ENCODE measurements at places on chromosomes 6 and 20.

- no peak for ATAC-seq
Measured at GRCh38 chr20:57881466-57882385, 171.9 kb upstream of the PMEPA1 start.

- no peak for ATAC-seq
Measured at GRCh38 chr6:111939902-111940301, 66.7 kb upstream of the FYN start.

DNA sequence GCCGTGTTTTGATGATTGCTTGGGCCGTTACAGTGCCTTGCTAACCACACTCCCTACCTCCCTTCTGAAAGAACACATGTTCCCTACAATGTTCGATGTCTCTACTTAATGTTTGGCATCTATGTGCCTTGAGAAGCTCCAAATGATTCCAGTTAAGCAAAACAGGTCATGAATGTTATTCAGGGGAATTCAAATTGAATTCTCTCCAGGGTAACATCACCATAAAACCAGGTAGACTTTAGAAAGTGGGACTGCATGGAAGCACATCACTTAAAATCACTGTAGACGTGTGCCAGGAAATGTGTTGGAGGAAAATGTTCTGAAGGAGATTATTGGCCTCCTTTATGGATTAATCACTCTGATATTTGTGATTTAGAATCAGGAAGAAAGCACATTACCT lies 128.1 kb downstream of the ADAT2 start:
- no peak for ATAC-seq

GRCh38 chr20:19621072-19621471 lies 137.0 kb upstream of the RIN2 start:
- ATAC-seq: no peak

GRCh38 chr6:12911427-12911826 lies 194.9 kb downstream of the PHACTR1 start:
- ATAC-seq: no peak

DNA sequence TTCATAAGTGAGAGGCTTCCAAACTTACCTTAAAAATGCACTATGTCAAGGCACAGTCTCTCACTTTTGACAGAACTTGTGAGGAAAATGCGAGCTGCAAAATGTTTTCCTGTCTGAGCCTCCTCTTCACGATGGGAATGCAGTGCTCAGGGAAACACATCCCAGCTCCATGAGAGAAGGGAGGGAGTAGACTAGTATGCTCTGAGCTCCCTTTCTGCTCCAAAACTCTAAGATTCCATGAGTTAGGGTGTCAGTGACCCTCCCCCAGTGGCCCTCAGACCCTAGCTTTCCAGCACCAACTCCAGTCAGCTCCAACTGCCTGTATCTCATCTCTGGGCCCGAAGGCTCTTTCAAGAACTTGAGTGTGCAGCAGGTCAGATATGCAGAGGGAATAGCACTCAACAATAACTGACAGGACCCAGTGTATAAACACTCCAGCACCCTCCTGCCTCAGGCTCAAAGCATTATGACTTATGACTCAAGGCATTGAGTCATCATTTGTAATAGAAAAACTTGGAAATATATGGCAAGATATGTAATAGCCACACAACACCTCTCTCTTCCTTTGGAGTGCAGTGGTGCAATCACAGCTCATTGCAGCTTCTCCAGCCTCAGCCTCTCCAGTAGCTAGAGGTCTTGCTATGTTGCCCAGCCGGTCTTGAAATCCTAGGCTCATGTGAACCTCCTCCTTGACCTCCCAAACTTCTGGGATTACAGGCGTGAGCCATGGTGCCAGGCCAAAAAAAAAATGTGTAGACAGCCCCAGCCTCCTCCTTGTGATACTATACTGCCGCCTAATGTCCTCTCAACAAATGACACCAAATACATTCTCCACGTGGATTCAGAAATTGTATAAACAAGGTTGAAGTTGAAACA lies 16.7 kb upstream of the ENTPD6 start:
- no peak for ATAC-seq

DNA sequence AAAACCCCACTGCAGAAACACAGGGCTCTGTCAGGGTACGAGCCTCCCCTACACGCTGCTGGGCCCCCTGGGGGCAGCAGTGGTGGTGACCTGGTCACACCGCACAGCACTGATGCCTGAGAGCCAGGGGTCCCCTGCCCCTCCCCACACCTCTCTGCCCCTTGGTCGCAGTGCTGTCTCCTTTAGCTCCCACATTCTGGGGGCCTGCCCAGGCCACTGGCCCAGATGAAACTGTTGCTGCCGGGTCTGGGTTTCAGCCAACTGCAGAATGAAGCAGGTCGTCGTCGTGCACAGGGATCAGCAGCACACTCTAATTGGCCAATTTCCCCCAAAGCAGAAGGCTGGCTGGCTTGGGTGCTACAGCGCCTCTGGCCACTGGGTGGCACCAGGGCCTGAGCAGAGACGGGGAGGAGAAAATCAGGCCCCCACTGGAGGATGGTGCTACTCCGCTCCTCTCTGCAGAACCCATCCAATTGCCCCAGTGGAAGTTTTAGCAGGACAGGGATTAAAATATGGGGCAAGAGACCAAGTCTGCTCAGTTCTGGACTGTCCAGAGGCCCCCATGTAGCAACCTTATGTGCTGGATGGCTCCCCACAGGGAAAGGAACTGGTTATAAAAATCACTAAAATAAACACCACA lies 26.1 kb downstream of the DIDO1 start:
- ATAC-seq: peak; percentile 94

DNA sequence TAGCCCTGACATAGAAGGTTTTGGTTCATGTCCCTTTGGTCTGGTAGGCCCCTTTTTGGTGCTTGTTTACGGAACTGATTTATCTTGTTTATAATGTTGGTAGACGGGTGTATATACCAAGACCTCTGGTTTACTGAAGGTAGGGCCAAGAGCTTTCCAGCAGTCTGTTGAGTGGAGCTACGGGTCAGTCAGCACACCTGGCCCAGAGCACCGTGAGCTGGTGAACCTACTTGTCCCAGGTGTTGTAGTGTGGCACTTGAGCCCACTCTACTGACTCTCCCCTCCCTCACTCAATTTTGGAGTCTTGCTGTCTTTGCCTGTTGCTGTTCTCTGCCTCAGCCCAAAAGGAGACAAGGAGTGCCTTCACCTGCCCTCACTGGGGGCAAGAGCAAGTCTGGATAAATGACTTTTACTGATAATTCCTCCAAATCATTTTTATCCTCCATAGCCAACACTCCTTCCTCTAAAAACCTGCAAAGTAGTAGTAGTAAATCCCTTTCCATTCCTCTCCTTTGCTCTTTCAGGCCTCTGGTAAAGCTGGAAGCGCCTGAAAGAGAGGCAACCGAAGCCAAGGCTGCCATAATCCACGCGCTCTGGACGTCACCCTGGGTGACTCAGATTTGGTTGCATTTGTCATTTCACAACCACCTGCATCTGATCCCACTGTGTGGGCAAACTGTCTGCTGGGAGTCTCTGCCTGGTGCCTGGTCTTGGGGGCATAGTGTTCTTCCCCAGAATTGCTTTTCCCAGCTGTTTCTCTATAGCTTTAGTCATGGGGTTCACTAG lies 22.2 kb downstream of the RREB1 start:
- ATAC-seq: peak; percentile 72

DNA sequence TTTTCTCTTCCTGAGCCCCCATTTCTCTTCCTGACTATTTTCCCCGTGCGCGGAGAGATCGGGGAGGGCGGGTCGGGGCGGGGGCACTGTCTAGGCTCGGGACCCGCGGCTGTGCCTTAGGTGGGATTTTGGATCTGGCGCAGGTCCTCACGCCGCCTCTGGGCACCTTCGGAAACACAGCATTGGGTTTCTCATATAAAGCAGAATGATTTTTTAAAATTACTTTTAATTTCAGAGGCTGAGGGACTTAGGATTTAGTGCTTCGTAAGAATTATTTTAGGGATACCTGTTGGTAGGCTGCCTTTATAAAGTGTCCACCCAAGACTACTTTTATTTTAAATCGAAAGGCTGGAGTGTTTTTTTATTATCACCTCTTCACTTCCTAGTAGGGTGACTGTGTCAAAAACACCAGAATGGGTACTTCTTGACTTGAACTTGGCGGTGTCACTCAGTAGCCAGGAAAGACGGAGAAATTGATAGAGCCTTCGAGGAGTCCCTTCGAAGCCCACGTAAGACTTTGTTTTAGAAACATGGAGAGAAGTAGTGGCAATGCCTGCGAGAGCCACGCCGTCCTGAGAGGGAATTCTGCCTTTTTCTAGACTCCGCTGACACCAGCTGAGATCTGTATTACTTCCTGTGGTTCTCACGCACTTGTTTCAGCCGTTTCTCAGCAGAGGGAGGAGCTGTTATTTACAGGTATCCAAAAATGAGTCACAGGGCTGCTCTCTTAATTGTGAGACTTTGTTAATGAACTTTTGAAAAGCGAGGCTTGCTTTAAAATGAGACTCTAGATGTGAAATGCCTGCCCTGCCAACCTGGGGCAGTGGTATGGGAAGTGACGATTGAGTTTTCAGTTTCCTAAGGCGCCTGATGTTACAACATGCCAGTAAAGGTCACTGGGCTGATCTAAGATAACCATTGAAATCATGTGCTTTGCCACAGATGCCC lies 667 bp downstream of the STX11 start:
- peak; percentile 78 for ATAC-seq

DNA sequence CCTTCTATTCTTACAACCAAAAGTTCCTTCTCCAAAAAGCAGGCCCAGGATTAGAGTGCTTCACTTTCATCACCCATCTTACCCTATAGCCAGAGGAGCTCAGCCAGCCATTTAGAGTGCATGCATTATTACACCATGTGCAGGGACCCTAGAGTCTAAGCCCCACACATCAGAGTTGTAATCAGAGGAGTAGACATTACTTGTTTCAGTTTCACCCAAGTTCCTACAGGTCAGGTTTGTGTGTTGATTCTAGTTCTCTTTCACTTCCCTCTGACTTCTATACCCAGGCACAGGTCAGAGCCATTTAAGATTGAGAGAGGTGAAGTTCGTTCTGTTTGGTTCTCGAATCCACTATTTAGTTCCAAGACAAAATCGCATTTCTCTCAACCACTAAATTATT lies 16.3 kb upstream of the ARFGEF3 start:
- ATAC-seq: peak; percentile 63

- no peak for ATAC-seq
Measured at GRCh38 chr6:137039010-137039409, 5.8 kb downstream of the IL20RA start.

DNA sequence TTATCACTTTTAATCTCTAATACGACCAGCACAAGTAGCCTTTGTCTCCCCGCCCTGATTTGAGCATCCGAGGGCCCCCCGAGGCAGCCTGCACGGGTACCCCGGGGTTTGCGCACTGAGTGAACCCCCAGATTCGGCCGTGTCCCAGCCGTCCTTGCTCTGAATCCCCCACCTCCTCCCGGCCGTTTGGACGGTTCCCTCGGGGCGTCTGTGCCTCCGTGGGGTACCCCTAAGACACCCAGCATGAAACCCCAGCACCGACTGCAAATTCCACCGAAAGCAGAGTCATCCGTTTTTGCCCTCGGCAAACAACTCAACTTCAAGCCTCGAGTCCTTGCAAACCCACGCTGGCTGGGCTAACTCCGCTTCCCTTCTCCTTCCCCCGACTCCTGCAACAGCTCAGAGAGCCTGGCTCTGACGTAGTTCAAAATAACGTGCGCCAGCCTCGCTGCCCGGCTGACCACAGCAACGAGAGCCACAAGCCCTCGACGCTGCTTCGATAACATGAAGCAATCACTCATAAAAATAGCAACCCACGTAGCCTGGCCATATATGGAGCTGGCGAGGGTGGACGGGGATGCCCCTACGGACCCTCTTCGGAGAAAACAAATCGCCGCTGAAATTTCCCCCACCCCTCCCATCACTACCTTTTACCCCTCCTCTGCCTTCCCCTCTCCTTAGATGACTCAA lies 764 bp upstream of the SNAP25 start:
- no peak for ATAC-seq

- ATAC-seq: no peak
Measured at GRCh38 chr6:91447530-91448254, 860.8 kb upstream of the MAP3K7 start.

- no peak for ATAC-seq
Measured at GRCh38 chr6:114253431-114253830, 89.4 kb downstream of the HS3ST5 start.

- ATAC-seq: no peak
Measured at GRCh38 chr6:123635144-123635543, 1.6 kb downstream of the TRDN start.

- no peak for ATAC-seq
Measured at GRCh38 chr6:135871296-135871695, 19.8 kb downstream of the PDE7B start.

DNA sequence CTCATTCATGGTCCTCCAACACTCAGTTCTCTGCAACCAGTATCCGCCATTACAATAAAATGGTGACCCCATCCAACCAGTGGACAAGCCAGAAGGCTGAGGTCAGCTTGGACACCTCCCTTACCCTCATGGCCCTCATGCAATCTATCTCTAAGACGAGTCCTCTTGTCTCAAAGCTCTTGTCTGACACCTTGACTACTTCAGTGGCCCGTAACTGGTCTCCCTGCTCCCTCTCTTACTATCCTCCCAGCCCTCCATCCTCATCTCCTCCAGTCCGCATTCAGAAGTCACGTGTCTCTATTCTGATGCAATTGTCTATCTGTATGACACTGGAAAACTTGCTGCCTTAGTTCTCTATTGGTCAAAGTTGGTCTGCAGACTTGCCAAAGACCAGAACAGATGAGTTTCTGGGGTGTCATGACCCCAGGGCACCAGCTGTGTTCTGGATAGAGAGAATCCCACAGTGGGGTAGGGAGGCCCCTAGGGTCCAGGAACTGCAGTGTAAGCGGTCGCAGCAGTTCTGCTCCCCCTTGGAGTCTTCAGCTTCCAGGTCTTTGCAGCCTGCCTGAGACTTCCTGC lies 59.6 kb upstream of the RNF24 start:
- peak; percentile 35 for ATAC-seq

DNA sequence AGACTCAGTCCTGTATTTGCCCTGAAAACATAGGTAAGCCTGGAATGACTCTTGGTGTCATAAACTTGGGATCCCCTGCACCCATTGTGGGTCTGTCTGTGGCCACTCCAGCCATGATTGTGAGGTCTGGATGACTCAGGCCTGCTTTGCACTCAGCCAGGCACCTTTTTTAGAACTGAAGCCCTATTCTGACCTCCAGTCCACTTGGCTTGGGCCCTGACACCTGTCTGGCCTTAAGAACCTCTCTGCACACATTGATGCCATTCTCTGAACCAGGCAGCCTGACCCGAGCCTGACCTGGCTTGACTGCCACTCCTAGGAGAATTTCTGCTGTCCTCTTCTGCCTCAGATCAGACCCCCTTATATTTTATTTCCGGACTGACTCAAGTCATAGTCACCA lies 383.7 kb downstream of the MAFB start:
- peak; percentile 35 for ATAC-seq
